ENCODE measurements at places on chromosomes 7 and 10.

GRCh38 chr7:13181216-13181615, 493.8 kb downstream of the ARL4A start:
- peak; percentile 18 for DNase-seq

DNA sequence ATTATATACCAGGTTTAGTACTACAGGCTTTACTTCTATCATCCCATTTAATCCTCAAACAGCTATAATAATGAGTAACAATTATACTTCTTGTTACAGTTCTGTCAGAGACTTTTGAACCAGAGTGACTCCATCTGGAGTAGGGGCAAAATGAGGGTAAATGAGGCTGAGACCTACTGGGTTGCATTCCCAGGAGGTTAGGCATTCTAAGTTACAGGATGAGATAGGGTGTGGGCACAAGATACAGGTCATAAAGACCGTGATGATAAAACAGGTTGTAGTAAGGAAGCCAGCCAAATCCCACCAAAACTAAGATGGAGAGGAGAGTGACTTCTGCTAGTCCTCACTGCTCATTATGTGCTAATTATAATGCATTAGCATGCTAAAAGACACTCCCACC, 3.9 kb downstream of the YME1L1 start:
- no peak for DNase-seq

DNA sequence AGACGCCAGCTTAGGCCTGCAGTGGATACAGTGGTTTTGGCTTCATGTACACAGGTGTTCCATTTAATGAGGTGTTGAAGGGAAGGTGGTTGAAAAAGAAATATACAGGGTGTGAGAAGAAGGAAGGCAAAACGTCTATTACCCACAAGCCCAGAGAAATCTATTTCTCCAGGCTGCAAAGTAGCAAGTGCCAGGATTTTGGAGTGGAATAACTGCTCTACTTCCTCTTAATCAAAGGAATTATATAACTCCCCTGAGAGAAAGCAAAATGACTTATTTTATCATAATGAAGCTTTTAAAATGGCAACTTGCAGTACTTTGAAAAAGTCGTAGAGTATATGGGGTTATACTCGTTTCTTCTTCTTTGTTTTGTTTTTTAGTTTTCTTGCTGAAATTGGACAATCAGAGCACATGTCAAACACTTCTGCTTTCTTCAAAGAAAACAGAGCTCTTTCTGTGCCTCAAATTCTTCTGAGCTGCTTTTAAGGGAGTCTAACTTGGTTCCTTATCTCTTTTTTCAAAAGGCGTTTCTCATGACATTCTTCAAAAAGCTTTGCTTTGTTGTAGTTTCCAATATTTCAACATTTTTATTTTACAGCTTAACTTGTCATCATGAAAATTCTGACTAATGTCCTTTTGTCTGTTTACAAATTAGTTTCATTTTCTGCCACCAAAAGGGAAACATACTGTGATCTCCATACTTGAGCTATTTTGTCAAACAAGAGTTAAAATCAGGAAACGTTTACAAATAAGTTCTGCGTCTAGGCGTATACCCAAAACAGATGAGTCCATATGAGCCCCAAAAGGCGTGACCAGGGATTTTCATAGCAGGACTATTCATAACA, 289.7 kb downstream of the FRMD4A start:
- DNase-seq = no peak

DNA sequence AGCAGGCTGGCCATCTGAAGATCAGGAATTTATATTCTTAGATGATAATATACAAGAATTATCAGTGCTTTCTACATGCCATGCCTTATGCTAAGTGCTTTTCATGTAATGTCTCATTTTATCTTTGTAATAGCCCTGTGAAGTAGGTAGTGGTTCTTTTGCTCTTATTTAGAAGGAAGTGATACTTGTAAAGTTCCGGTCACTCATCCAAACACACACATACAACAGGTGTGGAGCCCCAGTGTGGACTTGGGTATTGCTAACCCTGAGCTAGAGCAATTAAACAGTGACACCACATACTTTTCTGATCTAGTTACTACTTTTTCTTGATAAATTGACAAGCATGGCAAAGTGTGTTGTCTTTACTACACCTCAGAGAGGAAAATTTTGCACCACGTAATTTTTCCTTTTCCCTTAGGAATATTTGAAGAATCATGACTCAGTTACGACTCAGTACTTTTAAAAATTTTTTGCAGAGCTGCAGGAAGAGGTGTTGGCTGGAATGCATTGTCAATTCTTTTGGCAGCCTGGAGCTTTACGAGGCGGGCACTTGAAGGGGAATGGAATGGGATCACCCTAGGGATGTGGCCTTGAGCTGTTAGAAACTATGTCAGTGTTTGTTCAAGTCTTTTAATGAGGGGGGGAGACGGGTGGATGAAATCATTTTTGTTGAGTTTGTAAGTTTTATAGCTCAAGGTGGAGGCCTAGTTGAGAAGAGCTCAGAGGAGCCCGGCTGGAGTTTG, 212.5 kb upstream of the CELF2 start:
- peak; percentile 87 for DNase-seq

DNA sequence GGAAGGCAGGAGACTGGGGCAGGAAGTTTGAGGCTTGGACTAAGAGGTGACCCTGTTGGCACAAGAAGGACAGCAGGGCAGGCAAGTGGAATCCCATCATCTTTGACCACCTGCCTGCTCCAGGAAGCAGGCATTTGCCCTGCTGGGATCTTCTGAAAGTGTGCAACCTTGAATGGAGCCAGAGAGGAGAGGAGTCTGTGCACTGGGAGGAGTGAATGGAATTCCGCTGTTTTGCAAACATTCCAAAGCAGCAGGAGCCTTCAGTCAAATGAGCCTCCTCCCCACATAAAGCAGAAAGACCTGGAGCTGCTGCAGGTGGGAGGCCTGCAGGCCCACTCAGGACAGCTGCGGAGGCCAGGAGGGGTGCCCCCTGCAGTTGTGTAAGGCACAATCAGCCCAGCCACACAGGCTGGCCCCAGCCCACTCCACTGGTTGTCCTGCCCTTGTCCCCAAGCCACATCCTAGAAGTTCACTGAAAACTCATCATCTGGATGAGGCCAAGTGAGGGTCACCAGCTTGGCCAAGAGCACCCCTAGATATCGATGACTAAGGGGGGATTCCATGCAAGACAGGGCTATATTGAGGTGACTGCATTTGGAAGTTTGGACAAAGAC, 249.5 kb downstream of the RPS24 start:
- no peak for DNase-seq

- DNase-seq = peak; percentile 68
These were observed 8.0 kb upstream of the BEND7 start for GRCh38 chr10:13536674-13537366.

GRCh38 chr7:127896659-127897058, 134.6 kb downstream of the LRRC4 start:
- DNase-seq = no peak
